ENCODE measurements at places on chromosomes 2 and 18.

DNA sequence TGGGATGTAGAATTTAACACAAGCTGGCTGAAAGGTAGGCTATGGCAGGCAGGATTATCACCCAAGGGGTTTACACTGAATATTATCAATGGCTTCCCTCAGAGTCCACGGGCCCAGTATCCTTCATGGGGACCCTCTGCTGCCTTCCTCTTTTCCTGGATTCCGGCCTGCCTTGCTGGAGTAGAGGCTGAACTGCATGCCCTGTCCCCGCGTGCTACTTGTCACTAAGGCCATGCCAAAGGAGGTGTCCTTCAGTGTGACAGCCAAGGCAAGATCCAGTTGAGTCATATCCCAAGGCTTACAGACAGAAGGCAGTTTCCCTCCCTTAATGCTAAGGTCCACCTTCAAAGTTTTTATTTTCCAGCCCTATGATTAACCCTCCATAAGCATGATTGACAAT is 156.3 kb downstream of the CYP26B1 start:
- DNase-seq = no peak

DNA sequence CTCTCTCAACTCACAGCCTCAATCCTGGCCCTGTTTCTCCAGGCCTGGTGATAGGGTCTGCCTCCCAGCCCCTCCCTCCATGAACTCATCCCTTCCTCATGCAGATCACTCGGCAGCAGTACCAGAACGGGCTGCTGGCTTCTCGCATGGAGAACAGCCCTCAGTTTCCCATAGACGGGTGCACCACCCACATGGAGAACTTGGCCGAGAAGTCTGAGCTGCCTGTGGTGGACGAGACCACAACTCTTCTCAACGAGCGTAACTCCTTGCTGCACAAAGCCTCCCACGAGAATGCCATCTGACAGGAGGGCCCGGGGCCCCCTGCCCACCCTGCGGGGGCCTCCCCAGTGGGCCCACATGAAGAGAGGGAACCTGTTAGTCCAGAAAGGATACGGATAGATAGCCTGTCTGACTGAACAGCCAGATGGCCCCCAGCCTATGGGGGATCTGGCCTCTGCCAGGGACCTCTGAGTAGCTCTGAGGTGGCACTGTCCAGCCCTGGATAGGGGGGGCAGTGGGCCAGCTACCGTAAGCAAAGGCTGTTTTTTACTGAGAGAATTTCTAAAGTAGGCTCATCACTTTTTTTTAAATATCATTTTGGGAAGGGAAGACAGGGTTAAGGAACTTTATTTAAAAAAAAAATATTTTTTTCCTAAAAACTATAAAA is 6.7 kb upstream of the CNNM3 start:
- DNase-seq = no peak

GRCh38 chr2:182740701-182741100 is 24.6 kb downstream of the DNAJC10 start:
- DNase-seq = no peak

DNA sequence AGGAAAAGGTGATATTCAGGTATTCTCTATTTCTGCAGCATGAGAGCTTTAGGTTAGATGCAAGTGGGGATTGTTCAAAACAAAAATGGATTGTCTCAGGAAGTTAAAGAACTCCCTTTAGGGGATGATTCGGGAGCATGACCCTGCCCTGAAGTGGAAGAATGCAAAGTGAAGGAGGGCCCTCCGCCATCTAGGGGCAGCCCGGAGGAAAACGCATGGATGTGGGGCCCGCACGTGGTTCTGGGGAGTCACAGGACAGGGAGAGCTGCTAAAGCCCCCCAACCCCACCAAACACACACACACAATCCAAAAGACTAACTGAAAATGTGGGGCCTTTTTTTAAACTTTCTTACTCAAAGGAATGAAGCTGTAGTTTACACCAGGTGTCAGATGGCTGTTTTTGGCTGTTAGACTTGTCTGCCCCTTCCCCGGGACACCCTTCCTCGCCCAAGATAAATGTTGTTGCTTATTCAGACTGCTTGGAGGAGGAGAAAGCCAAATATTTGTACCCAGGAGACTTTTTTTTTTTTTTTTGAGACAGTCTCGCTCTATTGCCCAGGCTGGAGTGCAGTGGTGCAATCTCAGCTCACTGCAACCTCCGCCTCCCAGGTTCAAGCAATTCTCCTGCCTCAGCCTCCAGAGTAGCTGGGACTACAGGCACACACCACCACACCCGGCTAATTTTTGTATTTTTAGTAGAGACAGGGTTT is 78.8 kb downstream of the HNRNPLL start:
- DNase-seq = no peak

DNA sequence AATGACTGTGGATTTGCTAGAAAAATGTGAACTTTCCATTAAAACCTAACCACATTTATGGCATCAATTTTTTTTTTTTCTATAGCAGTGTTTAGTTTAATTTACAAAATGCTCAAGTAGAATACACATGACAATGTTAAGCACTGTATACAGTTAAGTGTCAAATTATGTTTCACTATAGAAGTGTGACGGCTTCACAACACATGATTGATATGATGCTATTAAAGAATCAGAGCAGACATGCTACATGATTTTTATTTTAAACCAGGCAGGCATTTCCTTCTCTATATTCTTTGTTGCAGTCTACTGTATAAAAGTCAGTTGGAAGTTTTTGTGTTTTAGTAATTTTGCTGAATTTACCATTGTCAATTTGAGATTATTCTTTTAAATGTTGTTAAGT is 43.6 kb downstream of the PROKR1 start:
- no peak for DNase-seq

GRCh38 chr18:11327391-11328009 is 178.1 kb upstream of the PIEZO2 start:
- DNase-seq = no peak

- peak; percentile 55 for DNase-seq
Measured at GRCh38 chr2:190179754-190180312, 117.3 kb upstream of the MSTN start.

DNA sequence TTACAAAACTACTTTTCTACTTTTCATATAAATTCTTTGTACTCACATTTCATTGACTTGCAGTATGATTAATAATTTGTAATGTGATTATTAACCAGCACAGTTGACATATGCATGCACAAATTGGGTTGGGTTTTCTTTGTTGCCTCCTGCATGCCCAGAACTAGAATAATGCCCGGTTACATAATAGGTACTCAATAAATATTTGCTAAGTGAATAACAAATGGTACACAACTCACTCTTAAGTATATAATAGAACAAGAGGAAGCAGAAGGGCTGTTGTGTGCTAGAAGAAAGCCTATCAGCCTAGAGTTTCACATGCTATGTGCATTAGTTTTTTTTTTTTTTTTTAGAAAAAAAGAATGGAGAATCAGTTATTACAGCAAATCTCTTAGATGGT is 9.3 kb downstream of the RDH14 start:
- no peak for DNase-seq

DNA sequence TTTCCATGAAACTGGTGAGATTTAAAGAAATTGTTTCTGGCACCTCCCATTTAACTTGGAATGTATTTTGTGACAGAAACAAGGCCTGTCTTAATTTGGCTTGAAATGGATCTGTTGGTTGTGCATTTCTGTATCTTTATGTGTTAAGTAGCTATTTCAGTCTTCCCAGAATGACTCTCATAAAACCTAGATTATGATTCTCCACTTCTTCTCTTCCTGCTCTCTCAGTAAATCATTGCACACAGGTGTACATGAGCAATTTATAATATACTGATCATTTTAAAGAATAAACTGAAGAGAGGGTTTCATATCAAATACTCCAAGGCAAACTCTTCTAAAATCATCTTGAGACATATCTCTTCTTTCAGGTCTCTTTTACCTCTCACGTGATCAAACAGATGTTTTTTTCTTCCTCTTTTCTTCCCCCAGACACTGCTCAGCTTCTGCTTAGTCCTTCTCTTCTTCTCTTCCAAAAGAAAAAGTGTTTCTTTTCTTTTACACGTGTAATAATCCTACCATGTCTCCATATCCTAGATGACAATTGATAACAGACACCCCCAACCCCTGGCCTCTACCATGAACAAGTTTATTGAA is 112.0 kb downstream of the PPP1R1C start:
- DNase-seq = no peak

DNA sequence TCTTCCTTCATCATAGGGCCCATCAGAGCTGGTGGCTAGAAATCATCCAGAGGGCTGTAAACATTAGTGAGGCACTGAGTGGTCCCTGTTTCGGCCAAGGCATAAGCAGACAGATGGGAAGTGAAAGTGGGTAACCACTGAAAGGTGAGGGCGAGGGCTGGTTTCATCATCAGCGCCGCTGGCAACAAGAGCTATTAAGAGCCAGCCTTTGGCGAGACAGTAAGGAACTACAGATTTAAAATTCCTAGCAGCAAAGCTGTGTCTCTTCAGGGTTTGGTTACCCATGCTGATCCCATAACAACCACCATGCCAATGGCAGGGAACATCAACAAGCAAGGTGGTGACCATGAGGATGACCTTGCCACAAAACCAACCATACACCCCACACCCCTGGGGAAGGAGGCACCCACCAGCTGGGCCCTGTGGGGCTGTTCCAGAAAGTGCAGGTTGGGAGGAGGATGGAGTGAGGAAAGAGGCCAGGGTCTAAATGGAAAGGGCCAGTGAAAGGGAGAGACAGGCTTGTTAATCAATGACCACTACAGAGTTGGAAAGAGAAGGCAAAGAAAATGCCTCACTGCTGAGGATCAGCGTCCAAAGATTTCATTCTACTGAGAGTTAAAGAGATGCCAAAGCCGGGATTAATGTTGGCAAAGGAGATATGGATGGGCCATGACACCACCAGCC is 9.0 kb upstream of the SLC20A1 start:
- DNase-seq = no peak

DNA sequence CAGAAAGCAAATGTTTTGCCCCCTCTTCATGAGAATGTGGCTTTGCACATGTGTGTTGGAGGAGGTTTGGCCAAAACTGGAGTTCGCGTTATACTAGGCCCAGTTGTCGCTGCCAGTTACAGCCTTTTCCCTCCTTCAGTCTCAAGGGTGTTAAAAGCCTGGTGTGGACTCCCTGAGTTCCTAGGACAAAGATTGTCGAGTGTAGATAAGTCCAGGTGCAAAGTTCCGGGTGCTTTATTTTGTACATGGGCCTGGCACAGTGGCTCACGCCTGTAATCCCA is 542 bp upstream of the RNF103 start:
- no peak for DNase-seq

DNA sequence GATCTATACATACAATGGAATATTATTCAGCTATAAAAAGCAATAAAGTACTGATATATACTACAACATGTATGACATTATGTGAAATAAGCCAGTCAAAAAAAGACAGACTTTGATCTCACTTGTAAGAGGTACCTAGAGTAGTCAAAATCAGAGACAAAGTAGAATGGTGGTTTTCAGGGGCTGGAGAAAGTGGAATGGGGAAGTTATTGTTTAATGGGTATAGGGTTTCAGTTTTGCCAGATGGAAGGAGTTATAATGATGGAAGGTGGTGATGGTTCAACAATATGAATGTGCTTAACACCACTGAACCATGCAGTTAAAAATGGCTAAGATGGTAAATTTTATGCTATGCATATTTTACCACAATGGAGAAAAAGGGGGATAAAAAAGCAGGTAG is 6.3 kb downstream of the COBLL1 start:
- DNase-seq = no peak

DNA sequence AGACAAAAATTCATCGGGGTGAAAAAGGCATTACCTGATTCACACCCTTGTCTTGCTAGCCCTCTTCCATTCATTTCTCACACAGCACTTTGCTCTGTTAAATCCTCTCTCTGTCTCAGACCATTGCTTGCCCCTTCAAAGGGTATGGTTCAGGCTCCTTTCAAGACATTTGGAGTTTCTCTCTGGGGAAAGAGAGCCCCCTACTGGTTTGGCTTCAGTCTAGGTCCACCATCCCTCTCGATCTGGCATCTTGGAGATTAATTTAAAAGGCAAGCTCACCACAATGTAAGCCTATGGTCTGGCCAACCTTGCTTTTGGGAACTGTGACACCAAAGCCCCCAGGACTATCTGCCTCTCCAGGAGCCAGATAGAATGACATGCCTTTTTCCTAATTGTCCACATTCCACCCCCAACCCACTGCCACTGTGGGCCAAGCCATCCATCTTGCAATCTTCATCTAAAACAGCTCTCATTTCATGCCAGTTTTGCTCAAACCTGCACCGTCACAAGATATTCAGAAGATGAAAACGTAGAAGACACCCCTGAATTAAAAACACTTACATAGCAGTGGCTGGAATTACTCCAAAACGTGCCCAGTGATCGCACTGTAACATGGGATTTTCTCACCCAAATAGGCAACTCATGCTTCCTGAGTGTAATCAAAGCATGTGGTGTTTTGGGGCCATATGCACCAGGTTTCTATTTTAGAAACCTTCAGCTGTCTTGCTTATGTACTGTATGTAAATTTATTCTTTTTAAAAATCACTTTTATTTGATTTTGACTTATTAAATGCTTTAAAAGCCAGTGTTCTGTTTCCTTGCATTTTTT is 93.9 kb downstream of the FARSB start:
- peak; percentile 53 for DNase-seq

- DNase-seq = peak; percentile 84
Measured at GRCh38 chr2:58448065-58448507, 207.0 kb upstream of the FANCL start.

- no peak for DNase-seq
Measured at GRCh38 chr2:105954891-105955290, 210.2 kb downstream of the NCK2 start.

DNA sequence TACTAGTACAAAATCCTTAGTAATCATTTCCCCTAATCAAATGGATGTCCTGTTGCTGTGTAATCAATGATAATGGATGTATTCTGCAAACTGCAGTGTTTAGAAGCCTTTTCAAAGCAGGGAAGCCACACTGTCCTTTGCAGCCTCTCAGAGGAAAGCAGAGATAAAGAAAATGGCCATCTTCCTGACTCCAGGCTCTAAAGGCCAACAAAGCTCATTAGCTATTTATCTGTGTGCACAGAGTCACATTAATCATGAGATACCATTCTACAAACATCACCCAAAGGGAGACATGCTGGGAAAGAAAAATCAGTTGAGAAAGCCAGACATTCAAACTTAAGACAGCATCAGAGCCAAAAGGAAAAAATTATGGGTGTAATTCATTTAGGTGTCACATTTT is 165.0 kb downstream of the RAD51AP2 start:
- no peak for DNase-seq

DNA sequence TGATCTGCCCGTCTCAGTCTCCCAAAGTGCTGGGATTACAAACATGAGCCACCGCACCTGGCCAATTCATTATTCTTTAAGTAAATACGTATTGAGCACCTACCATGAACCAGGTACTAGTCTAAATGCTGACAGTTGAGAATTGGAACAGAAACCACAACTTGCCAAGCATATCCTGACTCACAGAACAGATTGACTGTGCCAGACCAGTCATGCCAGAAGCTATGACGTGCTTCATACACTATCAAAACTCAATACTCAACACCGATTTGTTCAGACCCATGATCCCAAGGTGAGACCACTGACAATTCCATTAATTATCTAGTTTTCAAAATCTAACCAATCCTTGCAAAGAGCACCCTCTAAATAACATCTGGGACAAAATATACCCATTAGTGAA is 148.6 kb downstream of the B3GNT2 start:
- DNase-seq = no peak

- no peak for DNase-seq
Measured at GRCh38 chr2:42752816-42753813, 10.8 kb downstream of the OXER1 start.

Data from lung microvascular endothelial cell (primary cell).